Stimulated activated CD4-positive, alpha-beta T cell treated with anti-CD3 and anti-CD28 coated beads, Interleukin-1b, Interleukin-23, amount 100 ng/mL, for 1 hour (primary cell): ENCODE measurements at places on chromosomes 3 and 15.

GRCh38 chr3:59320080-59320479, 270.3 kb upstream of the CFAP20DC start:
- no peak for DNase-seq

- DNase-seq = no peak
Observed at GRCh38 chr3:115598216-115598615, 25.1 kb upstream of the GAP43 start.

DNA sequence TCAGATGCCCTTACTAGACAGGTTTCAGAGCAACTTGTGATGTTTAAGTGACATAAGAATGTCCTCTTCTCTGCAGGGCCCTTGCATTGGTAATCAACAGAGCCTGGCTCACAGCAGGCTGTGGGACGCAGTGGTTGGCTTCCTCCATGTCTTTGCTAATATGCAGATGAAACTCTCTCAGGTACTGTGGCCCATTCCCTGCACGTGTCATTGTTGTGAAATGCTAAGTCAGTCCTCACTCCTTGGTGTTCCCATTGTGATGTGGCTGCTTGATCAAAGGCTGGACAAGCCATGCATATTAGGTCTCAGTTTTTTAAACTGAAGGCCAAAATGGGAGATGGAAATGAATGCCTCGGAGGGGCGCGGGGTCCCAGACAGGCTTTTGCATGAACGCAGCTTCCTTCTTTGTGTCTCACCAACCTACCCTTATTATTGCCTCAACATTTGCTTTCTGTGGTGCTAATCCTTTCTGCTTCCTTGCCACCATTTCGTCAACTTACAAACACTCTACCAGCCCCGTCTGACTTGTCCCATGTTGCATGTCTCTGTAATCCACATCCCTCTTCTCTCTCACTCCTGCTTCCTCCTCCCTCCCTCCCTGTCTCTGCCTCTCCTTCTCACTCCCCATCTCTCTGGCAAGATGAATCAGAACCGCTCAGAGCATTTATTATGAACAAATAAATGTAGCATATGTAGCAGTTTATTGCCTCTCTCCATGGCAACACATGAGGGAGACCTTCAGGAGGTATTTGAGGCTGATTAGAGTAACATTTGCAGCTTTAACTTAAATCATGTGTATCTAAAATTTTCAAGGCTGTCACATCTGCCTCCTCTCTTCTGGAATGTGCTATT, 133.2 kb upstream of the CHRM5 start:
- DNase-seq = no peak

DNA sequence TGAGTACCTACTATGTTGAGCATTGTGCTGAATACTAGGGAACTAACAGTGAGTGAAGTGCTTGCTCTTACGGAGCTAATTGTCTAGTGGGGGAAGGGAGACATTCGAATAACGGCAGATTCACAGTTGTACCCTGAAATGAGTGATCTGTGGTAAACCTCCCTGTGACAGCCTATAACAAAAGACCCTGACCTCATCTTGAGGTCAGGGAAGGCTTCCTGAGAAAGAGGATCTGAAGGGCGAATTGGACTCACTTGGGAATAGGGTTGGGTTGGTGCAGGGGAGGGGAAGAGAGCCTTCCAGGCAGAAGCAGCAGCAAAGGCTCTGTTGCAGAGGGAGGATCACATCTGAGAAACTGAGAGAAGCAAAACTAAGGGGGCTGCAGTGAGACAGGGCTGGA, 13.2 kb downstream of the HPS3 start:
- DNase-seq = no peak

DNA sequence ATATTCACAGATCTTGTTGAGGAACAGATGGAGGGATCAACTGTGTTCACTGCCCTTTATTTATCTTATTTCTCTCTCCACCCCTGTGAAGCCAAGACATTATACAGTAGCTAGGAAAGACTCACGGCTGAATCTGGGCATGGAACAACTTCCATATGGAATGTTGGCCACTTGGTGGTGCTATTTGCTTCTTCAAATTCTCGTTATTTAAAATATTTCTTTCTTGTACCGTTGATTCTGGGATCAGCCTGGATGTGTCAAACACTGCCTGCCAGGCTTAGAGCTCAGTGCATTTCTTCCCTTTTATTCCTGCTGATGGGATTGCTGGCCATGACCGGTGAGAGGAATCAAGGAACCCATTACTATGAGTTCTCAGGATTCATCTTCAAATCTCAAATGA, 17.5 kb upstream of the GASK1A start:
- DNase-seq = no peak

DNA sequence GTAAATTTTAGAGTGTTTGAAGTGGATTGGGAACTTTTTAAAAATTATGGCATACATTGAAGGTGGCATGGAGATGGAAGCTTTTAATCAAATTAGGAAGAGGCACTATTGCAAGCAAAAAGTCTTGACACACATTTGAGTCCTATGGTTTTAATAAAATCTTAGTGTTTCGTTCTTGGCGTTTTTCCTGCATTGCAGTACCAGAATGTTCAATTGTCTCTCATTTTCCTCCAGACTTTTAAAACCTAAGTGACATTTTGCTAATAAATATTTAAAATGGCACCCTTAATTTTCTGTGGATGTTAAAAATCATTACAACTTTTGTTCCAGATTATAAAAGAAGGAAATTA, 2.2 kb downstream of the TGFBR2 start:
- no peak for DNase-seq

DNA sequence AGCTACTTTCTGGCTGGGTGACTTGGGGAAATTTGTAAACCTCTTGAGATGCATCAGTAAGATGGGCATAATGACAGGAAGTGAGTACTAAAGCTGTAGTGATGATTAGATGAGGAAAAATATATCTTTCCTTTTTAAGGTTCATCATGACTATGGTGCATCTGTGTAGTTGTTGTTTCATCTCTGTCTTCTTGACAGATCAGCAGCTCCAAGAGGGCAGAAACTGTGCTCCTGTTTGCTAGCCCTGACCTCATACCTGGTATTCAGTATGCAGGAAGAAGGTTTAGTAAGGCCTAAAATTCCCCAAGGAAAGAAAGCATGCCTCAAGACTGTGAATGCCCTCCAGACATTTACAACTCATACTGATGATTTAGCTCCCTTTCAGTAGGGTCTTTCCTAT, 82.5 kb upstream of the PSMD6 start:
- no peak for DNase-seq

DNA sequence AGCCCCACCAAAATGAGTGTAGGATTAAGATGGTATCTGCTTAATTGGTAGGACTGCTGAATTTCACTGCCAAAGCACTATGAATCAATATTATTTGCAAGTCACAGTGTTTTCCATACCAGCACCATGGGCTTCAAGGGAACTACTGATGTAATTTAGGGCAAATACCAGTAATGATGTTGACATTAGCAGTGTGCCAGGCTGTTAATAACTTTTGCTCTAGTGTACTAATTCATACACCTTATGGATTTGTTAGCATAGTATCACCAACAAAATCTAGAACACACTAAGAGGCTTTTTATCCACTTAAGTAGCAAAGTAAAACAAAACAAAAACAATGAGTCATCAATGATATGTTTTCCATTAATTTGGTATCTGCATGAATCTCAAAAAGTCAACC, 888.2 kb downstream of the CADM2 start:
- no peak for DNase-seq

DNA sequence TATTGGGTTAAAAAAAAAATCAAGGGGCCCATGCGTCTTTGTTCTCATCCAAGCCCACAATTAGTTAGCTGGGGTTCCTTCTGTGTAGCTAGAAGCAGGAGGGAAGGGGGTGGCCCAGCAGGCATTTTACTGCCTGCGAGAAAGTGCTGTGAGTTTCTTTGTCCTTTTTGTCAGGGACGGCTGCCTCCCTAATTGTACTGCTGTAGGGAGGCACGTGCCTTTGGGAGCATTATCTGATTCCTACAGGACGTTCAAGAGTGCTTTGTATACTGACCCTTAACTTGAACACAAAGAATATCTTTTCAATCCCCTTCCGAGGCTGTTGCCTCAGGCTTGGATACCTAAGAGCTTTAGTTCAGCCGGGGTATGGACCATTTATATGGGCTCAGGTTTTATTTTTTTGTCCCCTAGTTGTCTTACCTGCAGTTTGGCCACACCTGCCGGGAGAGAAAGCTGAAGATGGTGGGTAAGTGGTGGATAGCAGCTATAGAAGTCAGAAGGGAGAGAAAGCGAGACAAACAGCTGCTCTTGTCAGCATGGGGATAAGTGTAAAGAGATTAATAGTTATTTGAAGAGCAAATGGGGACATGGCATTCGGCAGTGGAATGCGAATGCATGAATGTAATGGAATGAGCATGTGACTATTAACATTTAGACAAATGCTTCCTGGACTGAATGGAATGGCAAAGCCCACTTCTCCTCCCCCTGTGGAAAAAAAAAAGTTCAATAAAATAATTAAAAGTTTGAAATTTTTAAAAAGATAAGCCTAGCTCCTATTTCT, 175.2 kb downstream of the TP63 start:
- no peak for DNase-seq

DNA sequence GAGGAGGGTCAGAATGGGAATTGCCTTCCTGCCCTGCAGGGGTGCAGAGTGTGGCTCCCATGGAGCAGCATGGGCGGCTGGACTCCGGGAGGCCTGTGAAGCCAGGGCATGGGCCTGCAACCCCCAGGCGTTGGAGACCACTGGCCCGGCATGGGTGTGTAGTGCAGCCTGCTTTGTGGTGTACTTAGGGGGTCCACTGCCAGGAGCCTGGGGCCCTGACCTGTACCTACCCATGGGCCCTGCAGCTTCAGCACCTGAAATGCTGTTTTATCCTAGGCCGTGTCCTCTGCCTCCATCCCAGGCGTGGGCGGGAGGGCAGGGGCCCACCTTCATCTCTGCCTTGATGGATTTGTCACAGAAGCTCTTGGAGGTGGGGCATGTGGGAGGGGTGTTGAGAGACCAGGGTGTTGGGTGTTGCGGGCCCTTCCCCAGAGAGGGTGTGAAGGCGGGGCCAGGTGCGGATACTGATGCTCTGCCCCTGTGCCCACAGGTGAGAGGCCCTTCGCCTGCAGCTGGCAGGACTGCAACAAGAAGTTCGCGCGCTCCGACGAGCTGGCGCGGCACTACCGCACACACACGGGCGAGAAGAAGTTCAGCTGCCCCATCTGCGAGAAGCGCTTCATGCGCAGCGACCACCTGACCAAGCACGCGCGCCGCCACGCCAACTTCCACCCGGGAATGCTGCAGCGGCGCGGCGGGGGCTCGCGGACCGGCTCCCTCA, 45.0 kb downstream of the KLF13 start:
- DNase-seq = no peak

GRCh38 chr3:98553753-98554152, 22.0 kb downstream of the GPR15 start:
- DNase-seq = no peak

DNA sequence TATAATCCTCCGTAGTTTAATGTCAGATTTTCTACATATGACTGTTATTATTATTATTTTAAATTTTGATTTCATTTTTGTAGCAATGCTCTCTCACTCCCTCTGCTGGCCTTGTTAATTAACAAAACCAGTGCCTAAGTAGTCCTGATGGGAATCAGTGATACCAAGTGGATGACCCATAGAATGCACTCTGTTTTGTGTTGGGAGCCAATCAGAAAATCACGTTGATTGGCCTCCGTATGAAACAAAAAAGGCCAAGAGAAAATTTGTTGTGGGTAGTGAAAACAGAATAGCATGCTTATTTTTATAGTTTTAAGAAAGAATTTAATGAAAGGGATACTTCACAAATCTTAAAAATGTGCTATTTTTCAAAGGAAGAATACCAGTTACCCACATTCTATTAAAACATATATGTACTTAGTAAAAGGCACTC, 34.4 kb upstream of the MEIS2 start:
- DNase-seq = no peak

- DNase-seq = no peak
Observed at GRCh38 chr15:40430271-40430805, 10.4 kb upstream of the BAHD1 start.

GRCh38 chr3:39378957-39379777, 4.0 kb upstream of the SLC25A38 start:
- no peak for DNase-seq

- no peak for DNase-seq
Observed at GRCh38 chr3:12334786-12335185, 45.9 kb downstream of the PPARG start.

GRCh38 chr3:72227486-72228070, 442.6 kb upstream of the PROK2 start:
- DNase-seq = no peak

DNA sequence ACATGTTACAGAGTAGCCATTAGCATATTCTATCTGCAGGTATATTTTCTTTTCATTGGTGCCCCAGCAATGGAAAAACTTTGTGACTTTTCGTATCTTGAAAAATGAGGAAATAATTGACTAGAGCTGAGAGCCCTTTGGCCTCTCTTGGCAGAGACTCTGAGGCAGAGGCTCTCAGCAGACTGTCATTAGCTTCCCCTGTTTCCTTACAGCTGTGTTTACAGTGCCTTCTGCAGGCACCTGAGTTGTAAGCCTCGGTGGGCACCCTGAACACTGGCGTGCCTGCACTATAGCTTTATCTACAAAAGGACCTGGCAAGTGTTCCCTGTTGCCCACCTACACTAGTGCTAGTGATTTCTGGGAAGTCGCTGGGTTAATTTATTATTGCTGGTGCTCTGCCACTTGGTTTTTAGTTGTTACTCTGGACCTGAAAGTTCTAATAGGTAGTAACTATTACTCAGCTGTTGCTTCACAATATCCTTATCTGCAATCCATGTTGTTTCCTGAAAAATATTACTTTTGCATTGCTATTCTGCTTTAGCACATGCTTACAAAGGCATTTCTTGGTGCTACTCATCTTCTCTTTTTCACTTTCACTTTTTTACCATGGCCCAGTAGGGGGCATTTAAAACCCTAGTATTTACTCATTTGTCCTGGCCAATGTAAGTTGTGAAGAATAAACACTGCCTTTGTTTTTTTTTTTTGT, 7.8 kb upstream of the GPR171 start:
- DNase-seq = no peak

DNA sequence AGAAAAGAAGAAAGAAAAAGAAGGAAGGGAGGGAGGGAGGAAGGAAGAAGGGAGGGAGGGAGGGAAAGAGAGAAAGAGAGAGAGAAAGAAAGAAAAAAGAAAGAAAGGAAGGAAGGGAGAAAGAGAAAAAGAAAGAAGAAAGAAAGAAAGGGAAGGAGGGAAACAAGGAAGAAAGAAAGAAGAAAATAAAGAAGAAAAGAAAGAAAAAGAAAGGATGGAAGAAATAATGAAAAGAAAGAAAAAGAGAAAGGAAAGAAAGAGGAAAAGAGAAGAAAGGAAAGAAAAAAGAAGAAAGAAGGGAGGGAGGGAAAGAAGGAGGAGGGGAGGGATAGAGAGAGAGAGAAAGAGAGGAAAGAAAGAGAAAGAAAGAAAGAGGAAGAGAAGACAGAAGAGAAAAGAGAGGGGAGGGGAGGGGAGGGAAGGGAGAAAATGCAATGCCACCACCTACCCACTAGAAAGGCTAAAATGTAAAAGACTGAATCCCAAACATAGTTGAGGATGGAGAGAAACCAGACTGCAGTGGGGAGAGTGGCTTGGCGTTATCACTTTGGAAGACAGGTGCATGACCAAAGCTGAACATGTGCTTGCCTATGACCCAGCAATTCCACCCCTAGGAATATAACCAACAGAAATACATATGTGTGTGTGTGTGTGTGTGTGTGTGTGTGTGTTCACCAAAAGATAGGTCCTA, 66.9 kb upstream of the KLF13 start:
- DNase-seq = no peak

GRCh38 chr3:160312014-160312624, 86.9 kb downstream of the C3orf80 start:
- no peak for DNase-seq

- no peak for DNase-seq
Observed at GRCh38 chr3:67028001-67028784, 30.1 kb downstream of the KBTBD8 start.
